ENCODE measurements at places on chromosomes 5 and 9.

DNA sequence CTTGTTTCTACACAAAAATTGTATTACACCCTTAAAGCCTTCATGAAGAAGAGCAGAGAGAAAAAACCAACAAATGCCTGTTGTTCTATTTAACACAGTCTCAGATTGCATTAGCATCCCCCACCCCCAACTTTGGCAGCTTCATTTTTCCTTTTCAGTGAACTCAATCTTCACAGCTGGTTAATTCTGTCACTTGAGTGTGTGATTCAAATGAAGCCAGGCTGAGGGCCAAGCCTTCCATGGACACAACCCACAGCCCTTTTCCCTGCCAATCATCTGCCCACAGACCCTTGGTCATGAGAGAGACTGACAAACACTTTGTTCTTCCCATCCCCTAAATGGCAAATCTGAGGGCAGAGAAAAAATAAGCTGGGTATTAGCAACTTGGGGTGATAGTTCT, 217.5 kb upstream of the NMUR2 start:
- no peak for DNase-seq

DNA sequence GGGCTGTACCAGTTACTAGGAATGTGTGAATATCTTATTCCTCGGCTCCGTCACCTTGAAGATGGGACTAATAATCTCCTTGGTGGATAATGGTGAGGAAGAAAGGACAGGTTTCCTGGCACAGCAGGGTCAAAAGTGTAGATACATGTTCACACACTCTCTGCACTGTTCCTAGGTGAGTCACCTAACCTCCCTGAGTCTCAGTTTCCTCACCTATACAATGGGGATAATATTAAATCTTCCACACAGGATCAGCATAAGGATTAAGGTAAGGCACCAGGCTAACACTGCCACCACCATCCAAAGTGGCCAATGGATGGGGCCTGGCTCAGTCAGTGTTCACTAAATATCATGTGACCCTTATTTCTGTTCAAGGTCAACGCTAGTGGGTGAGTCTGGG, 66.9 kb downstream of the PSMB7 start:
- no peak for DNase-seq

DNA sequence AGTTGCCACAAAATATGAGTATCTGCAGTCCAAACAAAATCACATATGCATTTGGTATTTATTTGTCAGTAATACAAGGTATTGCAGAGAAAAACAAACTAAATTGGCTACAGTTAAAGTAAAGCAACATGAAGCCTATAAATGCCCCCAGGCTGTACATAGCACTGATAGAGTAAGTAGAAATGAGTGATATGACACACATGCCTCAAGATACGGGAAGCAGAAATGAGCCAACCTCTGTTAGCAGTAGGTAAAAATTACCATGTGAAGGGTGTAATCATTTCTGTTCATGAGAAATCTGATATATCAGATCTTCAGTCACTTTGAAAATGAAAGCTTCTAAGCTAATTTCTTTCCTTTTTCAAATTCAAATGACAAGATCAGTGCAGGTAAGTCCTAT, 131.1 kb downstream of the CHSY3 start:
- no peak for DNase-seq

GRCh38 chr5:159937580-159937979, 21.3 kb downstream of the ADRA1B start:
- DNase-seq = no peak

DNA sequence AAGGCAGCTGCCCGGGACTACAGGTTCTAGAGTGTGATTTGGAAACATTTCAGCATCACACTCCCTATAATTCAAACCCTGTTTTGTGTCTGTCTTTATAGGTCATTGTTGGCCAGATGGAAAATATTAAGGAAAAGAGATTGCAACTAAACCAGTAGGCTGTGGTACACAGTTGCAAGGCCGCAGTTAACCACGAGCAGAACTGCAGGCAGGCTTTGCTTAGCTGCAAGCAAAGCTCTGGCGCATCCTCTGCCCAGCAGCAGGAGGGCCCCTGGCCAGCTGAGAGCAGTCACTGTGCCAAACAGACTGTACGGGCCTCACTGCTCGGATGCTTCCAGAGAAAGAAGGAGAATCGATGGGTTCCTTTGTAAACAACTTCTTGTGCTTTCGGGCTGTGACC, 204.5 kb downstream of the DENND1A start:
- DNase-seq = no peak

DNA sequence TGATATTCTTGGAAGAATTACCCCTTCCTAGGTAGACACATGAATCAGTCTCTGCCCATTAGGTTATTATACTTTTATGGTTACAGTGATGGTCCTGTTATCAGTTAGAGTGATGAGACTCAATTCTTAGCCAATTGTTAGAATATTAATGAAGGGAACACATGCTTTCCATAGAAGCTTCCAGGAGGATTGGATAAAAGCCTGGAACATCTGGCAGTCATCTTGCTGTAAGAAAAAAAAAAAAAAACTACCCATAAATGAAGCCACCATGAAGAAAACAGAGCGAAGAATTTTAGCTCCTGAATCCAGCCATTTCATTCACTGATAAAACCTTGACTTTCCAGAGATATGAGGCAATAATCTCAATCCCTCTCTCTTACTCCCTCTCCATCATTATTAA, 262.5 kb upstream of the GRIN3A start:
- DNase-seq = no peak

GRCh38 chr5:74974451-74975091, 77.8 kb downstream of the GCNT4 start:
- DNase-seq = no peak

GRCh38 chr5:180563994-180564393, 27.3 kb downstream of the SCGB3A1 start:
- no peak for DNase-seq

Data from stimulated activated CD8-positive, alpha-beta memory T cell treated with anti-CD3 and anti-CD28 coated beads, Interleukin-2, amount 100 ng/mL, for 48 hours (primary cell).